ENCODE measurements at places on chromosomes 4 and X.

GRCh38 chr4:100117750-100118149 lies 72.5 kb downstream of the DDIT4L start:
- no peak for DNase-seq

- no peak for DNase-seq
Observed at GRCh38 chrX:49309401-49309981, 6.0 kb downstream of the GAGE10 start.

GRCh38 chr4:97646997-97647396 lies 496.3 kb downstream of the STPG2 start:
- no peak for DNase-seq

DNA sequence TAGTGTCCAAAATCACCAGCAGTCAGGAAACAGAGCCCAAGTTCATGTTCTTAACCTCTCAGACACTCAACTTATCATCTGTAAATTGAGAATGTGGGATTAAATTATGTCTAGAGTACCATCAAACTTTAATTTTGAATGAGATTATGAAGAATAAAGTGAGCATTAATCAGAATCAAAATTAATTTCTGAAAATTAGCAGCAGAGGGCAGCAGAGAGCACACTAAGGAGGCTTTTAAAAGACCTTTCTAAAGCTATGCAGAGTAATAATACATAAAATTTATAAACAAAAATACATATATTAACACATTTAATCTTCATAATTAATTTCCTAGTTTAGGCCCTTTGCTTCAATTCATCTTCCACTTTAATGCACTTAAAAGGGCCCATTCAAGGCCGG lies 7.1 kb downstream of the TASL start:
- DNase-seq, result no peak

- no peak for DNase-seq
Observed at GRCh38 chr4:138290805-138291204, 48.7 kb upstream of the SLC7A11 start.

- DNase-seq, result no peak
Observed at GRCh38 chr4:2069986-2070385, 10.9 kb downstream of the NAT8L start.

DNA sequence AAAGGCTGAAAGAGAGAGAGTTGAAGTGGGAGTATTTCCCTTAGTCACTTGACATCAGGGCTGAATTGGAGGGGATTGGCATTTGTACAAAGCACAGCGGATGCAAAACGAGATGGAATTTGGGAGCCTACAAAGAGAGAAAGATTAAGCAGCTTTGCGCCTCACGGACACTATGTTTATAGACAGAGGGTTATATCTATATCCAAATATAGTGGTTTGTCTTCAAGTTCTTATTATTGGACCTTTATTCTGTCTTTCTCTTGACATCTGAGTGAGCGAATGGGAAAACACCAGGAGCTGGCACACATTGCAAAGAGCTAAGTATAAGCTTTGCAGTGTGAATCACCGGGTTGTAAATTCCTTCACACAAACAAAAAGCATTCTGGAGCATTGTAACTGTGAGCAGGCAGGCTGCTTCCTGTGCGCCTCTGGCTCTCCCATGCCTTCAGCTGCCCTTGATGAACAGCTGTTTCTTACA lies 500.2 kb downstream of the STIM2 start:
- no peak for DNase-seq

DNA sequence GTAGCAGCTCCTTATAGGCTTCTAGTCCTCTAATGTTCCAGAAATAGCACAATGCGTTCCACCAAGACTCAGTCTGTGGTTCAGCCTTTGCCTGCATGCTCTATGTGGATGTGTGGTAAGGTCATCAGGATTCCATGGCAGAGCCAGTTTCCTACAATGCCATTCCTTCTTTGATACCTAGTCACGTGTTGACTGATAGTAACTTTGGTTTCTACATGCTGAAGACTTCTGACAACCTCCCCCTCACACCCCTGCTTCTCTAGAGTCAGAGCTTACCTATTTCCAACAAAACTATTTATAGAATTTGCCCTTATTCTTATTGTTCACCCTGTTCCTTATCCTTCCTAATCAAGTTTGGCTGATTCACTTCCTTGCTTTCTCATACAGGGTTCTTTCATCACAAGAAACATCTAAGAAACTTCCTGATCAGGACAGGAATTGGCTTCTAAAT lies 81.1 kb downstream of the CT47B1 start:
- no peak for DNase-seq

GRCh38 chr4:184568770-184569169 lies 80.5 kb downstream of the CASP3 start:
- DNase-seq, result no peak

DNA sequence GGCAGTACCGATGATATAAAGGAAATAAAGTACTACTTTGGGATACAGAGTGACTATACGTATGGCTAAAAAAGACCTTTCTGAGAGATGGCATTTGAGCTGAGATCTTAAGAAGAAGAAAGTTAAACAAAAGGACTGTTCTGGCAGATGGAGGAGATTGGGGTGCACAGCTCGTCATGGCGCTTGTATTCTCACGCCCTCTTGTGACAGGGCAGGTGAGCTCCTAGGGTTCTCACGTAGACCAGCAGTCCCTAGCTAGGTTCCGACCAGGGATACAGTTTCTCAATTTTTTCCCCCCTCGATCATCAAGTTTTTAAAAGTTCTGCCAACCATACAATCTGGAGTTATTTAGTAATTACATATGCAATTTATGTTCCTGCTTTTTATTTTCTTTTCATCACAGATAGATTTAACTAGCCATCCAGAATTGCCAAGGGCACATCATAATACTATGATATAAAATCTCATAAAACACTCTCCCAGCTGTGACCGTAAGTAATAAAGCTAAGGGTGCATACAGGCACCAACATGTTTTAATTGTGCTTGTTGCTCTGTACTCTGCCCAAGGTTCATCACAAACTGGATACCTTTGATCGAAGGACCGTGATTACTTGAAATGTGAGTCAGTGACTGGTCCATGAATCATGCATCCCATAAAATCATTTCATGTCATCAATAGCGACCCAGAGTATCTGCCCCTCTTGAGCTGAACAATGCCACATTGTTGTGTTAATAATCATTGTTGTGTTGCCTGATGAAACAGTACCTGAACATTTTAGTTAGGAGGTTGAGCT lies 69.4 kb upstream of the ZNF518B start:
- no peak for DNase-seq

DNA sequence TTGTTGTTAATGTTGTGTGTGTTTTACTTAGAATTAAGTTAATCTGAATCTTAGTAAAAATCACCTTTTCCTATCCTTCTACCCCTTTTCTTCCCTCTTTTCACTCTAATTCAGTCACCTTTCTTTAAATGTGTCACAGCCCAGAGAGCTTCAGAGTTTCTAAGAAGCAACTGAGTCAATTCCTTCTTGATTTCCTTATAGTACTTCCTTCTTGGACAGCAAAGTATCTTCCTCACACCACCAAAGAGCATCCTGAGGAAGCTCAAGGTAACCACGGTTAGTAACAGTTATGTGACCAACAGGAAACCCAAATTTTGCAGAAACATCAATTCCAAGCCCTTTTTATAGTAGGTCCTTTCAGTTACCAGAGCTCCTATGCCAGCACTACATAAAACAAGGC lies 243.2 kb upstream of the BMP3 start:
- no peak for DNase-seq

DNA sequence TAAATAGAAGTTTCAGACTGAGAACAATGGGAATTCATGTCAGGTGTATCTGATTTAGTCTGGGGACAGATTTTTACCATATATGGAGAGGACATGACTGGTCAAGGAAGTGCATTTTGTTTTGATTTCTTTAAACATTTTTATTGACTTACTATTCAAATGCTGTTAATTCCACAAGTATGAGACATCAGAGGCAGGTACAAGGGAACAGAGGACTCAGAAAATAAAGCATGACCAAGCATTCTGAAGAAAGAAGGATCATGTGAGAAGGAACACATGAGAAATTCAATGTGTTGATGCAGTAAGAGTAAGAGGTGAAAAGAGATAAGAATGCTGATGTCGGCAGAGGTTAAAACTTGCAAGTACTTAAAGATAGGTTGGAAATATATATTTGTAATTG lies 1452.6 kb downstream of the PCDH7 start:
- DNase-seq, result no peak

DNA sequence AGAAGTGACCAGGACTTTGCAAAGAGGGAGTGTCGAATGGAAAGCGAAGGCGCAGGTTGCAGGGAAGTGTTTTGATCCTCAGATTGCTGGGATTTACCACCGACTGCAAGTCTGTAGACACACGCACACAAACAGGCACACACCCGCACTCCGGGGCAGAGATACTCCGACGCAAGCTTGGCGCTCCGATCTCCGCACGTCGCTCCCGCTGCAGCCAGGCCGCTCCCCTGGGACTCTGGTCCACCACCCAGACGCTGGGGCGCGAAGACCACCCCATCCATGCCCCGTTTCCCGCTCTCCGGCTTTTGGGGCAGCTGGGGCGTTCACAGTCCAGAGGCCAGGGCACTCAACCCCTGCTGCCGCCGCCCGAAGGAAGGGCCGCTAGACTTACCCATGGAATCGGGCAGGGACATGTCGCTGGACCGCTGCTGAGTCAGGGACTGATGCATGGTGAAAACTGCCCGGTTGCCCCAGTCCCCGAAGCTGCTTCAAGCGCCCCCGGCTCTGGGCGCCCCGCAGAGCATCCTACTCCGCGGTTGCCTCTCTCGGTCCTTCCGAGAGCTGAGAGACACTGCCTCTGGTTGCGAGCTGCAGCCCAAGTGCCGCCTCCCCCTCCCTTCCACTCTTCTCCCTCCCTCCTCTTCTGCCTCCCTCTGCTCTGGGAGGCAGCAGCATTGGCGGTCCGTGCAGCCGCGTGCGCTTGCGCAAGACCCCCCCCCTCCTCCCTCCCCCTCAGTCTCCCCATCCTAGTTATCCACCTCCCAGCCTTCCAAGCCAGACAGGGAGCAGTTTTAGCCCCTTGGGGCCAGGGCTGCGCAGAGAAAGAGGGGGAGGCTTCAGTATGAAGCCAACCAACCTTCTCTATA lies at the start of gene TMEM255A:
TSS of gene TMEM255A (minus strand) at position 601 of the 866 bp plus-strand sequence. CDS start at position 449, 152 bp downstream.
- peak; percentile 76 for DNase-seq

DNA sequence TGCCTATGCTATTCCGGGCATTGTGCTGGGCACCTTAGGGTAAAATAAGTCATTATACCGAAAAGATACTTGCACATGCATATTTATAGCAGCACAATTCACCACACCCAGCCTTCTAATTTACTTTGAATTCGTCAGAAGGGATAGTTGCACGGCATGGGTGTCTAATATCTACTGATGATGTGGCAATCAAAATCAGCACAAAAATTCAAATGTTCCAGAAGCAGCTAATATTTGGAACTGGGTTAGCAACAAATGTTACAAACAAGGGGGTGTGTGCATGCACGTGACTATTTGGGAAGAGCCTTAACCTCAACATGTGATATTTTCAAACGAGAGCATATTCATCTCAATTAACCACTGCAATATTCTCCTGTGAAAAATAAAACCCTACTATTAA lies 79.7 kb upstream of the PRSS48 start:
- DNase-seq, result no peak

DNA sequence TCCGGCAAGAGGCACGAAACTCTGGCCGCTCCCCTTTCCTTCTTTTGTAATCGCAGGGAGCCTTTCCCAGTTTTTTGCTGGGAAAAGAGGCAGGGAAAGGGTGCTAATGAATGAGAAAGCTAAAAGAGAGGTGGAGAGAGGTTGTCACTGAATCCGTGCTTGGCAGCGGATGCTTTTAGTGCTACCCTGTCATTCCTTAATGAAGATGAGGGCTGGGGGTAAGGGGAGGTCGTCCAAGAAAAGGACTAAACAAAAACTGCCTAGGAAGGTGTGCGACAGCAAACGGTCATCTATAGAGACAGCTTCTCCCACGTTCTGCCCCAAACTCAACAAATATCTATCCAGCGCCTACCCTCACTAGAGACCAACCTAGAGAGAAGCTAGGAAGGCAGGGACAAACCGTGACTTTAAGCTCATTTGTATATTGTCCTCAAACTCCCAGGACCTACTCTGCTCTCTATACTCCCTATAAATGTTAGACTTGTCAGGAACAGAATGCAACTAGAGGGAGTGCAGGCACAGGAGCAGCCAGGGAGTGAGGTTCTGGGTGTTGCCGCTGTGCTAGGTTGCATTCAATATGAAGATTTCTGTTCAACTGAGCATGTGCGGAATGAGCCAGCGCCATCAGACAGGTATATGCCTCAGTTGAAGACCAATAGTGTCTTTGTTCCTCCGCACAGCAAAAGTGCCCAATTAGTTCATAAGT lies 777 bp upstream of the CASK start:
- peak; percentile 28 for DNase-seq

DNA sequence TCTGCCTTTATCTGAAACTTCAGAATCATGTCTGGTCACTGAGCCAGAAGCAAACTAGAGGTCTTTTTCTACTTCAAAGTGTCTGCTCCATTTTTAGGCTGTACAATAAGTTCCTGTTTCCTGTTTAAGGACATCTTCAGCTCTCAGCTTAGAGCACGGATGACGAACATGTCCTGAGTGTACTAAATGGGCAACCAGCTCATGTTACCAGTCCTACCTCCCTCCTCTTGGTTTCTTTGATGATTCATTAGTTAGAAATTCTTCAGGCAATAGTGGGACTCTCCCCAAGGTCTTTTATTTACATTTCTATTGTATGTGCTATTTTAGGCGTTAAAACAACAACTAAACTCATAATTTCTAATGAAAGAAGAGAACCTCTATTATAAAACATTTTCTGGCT lies 58.0 kb downstream of the ENPEP start:
- no peak for DNase-seq

GRCh38 chr4:8110071-8110986 lies 48.3 kb downstream of the ABLIM2 start:
- DNase-seq, result no peak

GRCh38 chrX:40010550-40011321 lies 87.0 kb downstream of the BCOR start:
- no peak for DNase-seq

DNA sequence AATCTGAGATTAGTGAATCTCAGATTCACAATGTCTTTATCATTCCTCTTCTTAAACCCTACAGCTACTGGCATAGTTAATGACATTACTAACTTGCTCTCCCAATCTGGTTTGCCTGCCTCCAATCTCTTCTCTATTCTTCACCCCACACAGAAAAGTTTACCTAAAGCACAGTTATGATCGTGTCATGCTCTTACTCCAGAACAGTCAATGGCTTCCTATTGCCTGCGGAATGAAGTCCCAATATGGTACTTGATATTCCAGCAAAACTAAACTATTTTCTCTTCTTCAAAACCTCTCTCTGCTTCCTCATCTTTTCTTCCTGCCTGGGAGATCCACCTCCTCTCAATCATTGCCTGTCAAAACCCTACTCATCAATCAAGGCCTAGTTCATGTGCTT lies 3.4 kb upstream of the PRPS1 start:
- DNase-seq, result no peak

All from NCI-H1436 (cell line).